ENCODE measurements at places on chromosomes 2 and 18.

- peak; percentile 56 for DNase-seq
Measured at GRCh38 chr2:233100192-233100998, 40.3 kb downstream of the INPP5D start.

GRCh38 chr2:9806298-9806610 lies 37.0 kb upstream of the TAF1B start:
- DNase-seq, result no peak

- DNase-seq, result no peak
Measured at GRCh38 chr2:8659092-8659734, 22.6 kb upstream of the ID2 start.

DNA sequence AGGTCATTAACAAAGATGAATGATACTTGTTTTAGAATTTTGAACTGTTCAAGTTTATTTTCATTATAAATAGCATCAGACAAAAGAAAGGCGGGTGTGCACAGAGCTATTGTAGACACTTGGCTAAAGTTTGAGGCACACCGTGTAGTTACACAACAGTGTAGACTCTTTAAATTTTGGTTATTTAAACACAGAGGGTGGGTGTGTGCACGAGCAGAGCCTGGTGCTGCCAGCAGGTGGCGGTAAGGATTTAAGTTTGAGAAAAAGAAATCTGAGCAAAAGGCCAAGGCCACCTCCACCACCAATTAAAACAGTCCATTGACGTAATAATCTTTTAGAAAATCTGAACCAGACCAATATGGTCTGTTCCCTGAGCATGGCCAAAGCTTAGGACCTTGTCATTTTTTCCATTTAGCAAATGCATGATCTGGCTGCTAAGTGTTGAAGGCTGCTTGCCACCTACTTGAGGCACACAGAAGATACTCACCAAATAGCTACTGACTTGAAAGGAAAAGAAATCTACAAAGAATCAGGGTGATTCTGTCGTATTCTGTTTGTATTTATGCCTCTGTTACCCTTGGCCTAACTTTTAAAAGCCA lies 14.3 kb downstream of the COPS7B start:
- DNase-seq, result no peak

DNA sequence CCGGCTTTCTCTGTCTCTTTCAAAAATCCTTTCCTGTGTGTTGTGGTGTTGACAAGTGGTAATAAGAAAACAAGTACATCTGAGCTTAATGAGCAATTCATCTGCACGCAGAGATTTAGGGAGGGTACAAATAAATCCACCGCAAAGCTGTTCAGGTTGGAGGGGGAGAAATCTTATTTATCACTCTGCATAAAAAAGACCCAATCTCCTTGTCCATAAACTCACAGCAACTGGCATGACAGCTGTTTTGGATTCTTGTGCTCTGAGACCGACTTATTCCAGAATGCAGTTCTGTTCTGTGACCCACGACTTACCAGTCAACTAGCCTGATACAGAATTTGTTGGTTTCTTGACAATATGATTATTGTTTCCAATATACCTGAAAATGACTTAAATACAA lies 380.1 kb downstream of the SOX11 start:
- no peak for DNase-seq
